ENCODE measurements at places on chromosomes 2 and 18. TPM values are rescaled to one million over a fixed set of nuclear protein-coding genes. Genes with fewer than 3 reads are reported as not detected.

Gene ACVR1C
- total RNA-seq = 0.20 TPM

Gene ANKRD36
- 34.5 TPM for total RNA-seq

Gene TMEM17
- not detected for total RNA-seq

DNA sequence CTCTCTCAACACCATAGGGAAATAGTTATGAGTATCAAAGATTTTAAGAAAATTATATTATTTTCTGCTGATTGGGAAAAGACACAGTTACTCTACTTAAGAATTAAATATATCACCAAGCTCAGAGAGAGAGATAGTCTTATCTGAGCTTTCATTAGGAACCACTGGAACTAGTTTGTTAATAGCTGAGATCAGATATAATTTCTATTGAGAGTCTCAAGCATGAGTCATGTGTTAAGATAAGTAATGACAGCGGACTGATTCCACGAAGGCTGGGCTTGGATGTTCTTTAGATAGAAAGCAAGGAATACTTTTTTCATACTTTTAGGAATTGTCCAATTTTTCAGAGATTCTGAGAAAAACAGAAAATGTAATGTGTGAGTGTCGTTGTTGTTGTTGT, 44.4 kb upstream of the RBM44 start:
- no peak overlapping the region for H3K4me3 ChIP-seq
- peaks cover 12% of the 10 kb centered on the region for H3K4me1 ChIP-seq
- peaks cover 91% of the 10 kb centered on the region for H3K36me3 ChIP-seq

- no peak overlapping the region for H3K27ac ChIP-seq
- no peak overlapping the region for H3K4me3 ChIP-seq
- no peaks in the 10 kb centered on the region for H3K27me3 ChIP-seq
- no peaks in the 10 kb centered on the region for H3K4me1 ChIP-seq
- DNase-seq = no peak
These were observed 61.9 kb upstream of the HAAO start for GRCh38 chr2:42854207-42854818.

All from activated B cell treated with CpG ODN at 0.5 μM for 24 hours (primary cell).